ENCODE measurements at places on chromosomes 16 and 17.

- DNase-seq = no peak
Measured at GRCh38 chr17:34283571-34283970, 2.0 kb upstream of the CCL11 start.

GRCh38 chr17:34619687-34620217, 40.4 kb downstream of the TMEM132E start:
- no peak for DNase-seq

DNA sequence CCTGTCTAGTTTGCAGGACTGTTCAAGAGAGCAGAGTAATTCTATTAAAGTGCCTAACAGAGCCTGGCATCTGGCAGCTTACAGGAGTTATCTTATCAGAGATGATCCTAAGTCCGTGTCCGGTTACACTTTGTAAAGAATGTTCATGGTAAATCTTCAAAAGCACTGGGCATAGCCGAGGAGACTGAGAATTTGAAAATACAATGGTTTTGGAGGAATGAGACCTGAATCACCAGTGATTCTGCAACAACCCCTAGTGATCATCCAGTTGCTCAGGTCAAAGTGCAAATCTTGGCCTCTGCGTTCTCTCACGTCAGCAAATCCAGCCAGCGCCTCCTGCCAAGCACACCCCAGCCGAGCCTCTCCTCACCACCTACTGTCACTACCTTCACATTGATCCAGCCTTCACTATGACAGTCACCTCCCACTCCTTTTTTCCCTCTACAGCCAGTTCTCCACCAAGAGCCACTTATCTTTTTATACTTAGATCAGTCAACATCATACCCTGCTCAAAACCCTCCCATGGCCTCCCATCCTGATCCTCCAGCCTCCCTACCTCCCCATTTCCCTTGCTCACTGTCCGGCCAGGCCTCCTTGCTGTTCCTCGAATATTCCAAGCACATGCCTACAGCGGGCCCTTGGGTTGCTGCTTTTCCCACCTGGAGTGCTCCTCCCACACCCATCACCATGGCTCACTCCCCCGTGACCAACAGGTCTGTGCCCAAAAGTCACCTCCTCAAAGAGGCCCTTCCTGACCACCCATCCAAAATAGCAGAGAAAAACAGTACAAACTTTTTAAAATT, 57.4 kb upstream of the ERN1 start:
- DNase-seq = no peak

GRCh38 chr17:17714261-17714866, 33.1 kb downstream of the RAI1 start:
- no peak for DNase-seq

- DNase-seq = no peak
Measured at GRCh38 chr17:57536289-57536688, 208.8 kb downstream of the CCDC182 start.

DNA sequence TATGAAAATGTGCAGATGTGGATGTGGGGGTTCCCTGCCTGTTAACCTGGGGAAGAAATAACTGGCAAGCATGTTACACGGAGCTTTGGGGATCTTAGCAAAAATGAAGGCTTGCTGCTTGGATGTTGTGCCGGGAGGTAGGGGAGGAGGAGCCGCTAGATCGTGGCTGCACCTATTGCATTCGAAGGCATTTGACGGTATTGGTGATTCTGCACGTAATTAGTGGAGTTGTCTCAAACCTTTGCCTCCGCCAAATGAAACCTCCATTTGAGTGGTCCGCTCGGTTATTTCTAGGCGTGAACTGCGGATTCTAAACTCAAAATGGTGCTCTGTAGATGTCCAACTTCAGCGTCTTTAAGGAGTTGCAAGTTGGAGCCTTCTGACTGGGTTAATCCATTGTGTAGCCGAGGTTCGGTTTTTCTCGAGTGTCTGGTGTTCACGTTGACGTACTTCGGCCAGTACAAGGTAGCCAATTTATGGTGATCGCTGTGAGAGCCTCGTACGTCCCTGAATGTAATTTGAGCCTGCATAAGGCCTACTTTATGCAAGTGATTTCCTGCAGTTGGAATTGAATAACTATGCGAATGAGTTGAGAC, 1.5 kb downstream of the TNRC6C start:
- no peak for DNase-seq

DNA sequence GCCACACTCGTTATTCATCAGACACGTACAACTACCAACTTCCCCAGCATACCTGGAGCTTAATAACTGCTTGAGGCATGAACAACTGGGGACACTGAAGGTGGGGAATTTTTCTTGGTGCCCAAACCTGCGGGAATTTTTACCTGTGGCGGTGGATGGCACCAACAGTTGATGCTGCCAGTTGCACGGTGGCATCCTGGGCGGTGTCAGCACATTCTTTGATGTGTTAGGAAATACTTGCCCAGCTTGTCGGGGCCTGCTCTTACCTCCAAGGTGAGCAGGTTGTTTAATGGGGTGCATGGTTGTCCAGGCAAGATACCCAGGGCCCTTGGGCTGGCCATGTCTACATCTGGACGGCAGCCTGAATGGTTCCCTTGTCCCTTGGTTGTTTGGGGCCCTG, 79.6 kb downstream of the CRISPLD2 start:
- DNase-seq = no peak

DNA sequence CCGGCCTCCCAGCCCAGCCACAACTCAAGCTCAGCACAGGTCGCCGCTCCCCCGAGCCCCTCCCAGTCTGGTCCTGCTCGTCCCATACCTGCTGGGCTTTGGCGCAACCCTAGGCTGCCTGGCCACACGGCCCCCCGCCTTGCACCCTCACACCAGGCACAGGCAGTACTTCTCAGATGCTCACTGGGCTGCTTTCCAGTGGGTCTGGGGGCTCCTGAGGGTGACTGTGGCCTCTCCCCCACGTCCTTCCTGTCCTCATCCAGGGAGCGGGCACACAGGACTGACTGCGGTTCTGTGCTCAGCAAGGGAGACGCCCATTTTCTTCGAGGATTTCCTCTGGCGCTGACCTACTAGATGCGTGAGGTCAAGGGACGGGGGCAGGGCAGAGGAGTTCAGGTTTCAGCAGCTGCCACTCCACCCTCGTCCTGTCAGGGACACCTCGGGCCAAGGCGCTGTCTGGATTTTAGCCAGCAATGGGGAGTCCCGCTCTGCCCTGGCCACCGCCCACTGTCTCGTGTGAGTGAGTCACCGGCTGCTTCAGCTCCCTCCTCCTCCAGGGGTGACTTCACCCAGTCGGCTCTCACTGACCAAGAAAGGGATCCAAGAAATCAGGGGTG, 115.8 kb downstream of the NPIPB11 start:
- peak; percentile 42 for DNase-seq

DNA sequence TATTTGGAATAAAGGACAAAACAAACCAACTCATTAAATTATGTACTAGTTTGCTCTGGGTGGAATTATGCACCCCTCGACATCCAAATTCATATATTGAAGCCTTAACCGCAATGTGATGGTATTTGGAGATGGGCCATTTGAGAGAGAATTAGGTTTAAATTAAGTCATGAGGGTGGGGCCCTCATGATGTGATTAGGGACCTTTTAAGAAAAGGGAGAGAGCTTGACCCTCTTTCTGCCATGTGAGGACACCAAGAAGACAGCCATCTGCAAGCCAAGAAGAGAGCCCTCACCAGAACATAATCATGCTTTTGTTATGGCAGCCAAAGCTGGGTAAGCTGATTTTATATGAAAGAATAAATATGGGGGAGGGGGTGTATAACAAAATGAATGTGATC, 2.0 kb downstream of the C16orf87 start:
- DNase-seq = no peak

DNA sequence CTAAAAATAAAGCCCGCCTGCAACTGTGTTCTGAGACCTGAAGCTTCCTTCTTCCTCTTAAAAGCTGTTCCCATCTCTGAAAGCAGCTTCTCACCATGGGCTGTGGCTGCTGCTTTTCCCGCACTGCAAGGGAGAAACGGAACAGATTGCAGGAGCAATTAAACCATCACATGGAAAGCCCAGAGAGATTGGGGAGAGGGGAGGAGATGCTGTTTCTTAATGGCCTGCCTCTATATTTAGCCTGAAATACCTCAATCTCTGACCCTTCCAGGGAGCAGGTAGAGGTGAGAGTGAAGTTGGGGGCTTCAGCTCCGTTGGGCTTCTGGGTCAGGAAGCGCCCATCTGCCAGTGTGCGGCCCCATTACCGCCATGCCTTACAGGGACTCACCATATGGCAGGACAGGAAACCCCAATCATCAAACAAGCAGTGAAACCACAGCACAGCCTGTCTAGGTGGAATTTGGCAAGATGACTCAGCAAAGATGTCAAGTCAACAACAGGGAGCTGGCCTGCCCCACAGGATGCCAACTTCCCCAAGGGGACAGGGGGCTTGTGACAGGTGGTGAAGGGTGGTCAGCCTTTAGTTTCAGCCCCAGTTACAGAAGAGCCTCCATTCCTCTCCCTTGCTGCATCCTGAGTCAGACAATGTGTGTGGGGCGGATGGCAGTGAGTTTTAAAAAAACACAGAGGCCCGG, 286.6 kb upstream of the CCL2 start:
- DNase-seq = peak; percentile 3

DNA sequence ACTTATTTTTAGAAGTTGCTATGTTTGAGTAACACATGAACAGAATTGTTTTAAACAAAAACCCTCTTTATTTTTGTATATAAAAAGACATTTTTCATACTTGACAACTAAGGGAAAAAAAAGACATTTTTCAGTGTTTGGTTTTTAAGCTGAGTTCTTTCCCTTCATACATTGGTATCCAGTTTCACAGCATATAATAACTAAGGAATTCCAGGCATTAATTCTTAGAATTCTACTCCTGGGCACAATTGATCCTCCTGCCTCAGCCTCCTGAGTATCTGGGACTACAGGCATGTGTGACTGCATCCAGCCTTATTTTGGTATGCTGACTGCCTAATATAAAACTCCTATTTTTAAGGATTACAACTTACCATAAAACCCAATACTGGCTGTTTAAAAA, 8.4 kb downstream of the FBXO47 start:
- no peak for DNase-seq

- no peak for DNase-seq
Measured at GRCh38 chr17:55822028-55822427, 71.2 kb downstream of the PCTP start.

- DNase-seq = no peak
Measured at GRCh38 chr16:1874854-1875253, 2.9 kb upstream of the MEIOB start.

DNA sequence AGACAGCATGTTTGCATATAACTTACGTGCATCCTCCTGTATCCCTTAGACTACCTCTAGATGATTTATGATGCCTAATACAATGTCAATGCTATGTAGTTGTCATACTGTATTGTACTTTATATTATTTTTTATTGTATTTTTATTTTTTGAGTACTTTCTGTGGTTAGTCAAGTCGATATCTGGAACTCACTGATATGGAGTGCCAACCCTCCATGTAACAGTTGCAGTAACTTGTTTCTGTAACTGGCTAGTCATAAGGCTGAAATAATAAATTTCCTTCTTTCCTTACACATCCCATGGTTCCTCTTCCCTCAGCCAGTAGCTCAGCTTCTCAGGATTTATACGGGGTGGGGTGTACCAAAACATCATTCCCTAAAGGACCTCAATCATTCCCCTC, 23.5 kb downstream of the MPHOSPH6 start:
- no peak for DNase-seq

DNA sequence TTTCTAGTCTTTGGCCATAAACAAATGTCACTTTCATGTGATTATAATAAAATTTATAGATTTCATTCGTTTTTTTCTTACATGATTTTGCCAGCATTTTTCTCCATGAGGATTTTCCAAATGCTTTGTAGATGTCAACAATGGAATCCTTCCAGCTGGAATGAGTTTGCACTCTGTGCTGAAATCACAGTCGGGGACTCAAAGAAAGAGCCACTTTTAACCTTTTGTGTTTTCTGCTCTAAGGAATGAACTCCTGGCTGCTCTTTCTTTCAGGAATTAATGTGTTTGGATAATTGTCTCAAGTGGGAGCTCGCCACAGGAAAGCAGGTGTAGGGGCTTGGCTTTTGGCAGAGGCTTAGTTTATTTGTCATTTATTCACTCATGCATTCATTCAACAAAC, 372.3 kb upstream of the SALL1 start:
- DNase-seq = no peak

DNA sequence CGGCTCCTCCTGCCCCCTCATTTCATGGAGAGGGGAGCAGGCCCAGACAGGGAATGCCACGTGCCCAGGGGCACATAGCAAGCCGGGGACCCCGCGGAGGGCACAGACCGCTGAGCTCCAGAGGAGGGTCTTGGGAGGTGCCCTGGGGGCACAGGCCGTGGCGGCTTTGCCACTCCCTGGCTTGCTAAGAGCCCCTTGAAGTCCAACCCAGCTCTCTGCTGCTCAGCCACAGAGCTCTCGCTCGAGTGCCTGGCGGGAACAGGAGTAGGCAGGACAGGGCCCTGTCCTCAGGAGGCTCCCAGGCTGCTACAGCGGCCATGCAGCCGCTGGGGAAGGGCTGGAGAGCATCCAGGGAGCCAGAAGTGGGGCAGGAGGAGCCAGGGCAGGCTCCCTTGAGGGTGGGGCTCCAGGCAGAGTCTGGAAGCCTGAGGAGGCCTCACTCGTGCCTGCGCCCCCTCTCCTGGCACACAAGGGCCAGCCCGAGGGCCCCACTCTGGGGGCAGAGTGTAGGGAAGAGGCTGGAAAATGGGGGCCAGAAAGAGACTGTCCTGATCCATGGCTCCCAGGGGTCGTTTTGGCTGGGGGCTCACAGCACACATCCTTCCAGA, 4.4 kb upstream of the RAB26 start:
- no peak for DNase-seq

DNA sequence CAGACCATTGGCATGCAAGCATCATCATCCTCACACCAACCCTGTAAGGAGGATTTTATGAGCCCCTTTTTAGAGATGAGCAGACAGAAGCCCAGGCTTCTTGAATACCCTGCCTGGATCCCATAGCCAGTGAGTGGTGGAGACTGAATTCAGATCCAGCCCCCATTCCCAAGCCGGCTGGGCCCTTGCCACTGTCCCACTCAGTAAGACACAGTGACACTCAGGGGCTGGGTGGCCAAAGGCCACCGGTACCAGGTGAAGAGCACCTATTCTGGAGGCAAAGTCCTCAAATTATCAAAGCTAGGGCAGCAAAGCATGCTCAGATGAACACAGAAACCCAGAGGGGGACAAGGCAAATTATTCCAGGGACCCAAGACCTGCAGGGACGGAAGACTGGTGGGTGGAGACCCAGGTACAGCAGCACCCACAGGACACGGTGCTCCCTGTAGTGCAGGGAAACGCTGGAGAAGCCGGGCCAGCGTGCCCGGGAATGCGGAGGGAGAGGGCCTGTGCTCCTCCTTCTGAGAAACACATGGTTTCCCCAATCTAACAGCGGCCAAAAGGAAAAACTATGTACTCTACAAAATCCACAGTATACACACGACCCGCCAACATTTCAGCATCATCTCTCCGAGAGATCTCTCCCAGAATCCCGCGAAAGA, 33.2 kb upstream of the CRHR1 start:
- no peak for DNase-seq
